ENCODE measurements at places on chromosomes 16 and 17.

DNA sequence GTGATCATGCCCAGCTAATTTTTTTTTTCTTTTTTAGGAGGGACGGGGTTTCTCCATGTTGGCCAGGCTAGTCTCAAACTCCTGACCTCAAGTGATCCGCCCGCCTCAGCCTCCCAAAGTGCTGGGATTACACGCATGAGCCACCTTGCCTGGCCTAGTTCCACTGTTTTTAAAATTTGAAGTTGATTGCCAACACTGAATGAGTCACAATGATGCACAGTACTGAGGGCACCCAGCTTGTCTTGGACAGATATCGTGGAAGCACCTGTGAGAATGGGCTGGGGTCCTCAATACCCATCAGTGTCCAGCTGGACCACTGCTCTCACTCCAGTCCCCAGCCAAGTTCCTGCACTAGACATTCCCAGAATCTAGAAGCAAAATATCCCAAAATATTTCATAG is 2.5 kb downstream of the KNOP1 start:
- DNase-seq, result no peak

DNA sequence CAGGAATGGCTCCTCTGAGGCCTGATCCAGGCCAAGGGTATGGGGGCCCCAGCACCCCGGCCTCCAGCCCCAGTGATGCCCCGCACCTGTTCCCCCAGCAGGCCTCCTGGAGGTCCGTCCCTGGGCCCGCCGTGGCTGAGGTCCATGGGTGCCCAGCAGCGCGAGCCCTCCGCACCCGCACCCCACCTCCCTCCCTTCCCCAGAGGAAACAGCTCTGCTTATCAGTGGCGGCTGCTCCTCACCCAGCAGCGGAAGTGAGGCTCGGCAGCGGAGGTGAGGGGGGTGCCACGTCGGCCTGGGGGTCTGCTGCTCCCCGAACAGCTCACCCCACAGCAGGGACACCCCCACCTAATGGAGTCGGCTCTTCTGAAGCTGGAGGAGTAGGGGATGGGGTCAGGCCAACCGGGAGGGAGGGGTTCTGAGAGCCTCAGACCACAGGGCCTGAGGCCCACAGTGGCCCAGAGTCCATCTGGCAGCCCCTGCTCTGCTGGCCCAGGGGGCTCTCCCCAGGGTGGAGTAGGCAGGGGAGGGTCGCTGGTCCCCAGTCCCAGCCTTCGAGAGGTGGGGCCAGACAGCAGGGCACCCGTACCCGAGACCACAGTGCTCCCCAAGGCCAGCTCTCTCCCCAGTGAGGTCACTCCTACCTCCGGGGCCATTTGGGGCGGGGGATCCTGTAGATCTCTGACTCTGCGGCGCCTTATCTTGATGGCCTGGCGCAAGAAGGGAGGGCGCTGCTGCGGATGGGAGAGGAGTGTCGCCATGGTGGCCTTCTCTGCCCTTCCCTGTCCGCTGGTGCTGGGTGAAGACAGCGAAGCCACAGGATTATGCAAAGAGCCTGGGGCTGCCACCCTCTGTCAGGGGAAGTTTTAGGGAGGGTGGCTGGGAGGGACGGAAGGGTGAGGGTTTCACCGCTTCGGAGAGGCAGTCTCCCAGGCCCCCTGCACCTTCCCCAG is at the start of gene UNC13D:
Gene UNC13D, minus strand, starts transcription at position 828 of the 953 bp plus-strand sequence. Its CDS starts 67 bp downstream, at position 761.
- peak; percentile 78 for DNase-seq

DNA sequence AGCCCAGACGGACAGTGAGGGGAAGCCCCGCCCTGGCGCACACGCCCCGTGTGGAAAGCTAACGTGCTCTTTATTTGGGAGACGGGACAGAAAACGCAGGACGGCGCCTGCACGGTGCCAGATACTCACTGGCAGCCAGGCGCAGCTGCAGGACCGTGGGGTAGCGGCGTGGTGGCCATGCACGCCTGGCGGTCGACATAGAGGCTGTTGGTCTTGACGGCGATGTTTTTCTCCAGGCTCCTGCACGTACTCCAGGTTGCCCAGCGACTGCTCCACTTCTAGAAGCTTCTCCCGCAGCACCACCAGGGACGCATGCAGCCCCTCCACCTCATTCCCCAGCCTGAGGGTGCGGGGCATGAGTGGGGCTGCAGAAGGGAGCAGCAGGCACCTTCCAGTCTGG is 5.1 kb upstream of the C1QTNF8 start:
- no peak for DNase-seq

GRCh38 chr16:66849549-66849948 is 5.3 kb downstream of the CA7 start:
- DNase-seq, result no peak

DNA sequence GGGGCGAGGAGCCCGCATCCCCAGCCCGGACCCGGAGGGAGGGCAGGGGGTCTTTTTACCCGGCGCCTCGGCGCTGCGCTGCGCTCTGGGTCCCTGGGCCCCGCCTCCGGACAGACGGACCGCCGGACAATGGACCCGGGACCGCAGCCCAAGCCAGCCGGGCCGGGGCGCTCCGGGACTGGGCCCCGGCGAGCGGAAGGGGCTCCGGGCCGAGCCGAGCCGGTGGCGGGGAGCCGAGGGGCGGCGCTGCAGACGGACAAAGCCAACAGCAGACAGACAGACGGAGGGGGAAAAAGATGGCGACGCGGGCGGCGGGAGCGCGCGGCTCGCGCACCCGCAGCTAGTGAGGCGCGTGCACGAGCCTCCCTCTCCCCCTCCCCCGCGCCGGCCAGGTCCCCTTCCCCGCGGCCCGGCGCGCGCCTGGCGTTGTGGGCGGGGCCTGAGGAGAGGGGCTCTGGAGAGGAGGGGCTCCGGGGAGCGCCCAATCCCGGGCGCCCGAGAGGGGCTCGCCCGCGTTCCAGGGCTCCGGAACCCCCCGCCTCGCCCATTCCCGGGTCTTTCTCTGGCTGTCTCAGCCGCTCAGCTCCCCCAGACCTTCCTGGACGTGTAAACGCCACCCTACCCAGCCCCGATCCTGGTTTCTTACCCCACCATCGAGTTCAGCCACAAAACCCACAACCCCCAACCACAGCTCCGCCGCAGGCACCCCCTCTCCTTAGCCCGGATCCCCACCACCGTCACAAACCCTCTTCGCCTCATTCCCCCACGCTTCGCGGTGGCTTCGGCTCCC is at the start of gene ZNF821:
Gene ZNF821, minus strand, starts transcription at position 334 of the 790 bp plus-strand sequence. CDS start 4,236 bp downstream, outside the sequence.
- DNase-seq, result peak; percentile 86

GRCh38 chr17:49191917-49192741 is 18.2 kb downstream of the GNGT2 start:
- peak; percentile 98 for DNase-seq

DNA sequence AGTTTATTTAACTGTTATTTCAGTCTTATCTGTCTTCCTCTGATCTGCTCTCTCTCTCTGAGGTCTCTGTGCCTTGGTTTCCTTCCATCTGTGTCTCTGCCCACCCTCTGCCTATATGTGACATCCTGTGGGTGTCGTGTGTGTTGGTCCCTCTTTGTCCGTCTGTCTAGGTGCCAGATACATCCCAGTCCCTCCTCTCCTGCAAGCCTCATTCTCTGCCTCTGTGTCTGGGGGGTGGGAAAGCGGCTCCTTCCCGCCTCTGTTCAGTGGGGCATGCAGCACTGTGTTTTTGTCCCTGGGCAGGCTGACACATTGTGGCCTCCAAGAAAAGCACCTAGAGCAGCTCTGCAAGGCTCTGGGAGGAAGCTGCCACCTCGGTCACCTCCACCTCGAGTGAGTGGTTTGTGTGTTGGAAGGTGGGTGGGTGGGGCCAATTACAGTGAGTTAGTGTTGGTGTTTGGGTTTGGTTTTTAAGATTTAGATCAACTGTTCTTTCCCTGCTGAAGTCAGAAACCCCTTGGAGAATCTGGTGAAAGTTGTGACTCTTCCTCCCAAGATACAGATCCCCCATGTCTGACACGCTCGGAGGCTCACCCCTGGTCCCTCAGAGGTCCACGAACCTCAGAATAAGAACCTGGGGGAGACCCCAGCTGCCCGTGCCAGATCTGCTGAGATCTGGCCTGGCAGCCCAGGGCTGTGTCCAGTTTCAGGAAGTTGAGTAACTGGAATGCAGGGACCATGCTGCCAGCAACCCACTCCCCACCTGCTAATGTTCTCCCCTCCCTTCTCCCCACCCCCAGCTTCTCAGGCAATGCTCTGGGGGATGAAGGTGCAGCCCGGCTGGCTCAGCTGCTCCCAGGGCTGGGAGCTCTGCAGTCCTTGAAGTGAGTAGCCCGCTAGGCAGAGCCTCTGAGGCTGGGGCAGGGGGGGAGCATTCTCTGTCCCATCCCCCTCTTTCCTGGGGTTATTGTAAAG is 50.9 kb upstream of the CPNE2 start:
- DNase-seq, result peak; percentile 91

- DNase-seq, result peak; percentile 52
Observed at GRCh38 chr16:30896261-30896888, at the start of gene CTF1. CTF1 (plus strand) TSS chr16:30896614; CDS start chr16:30896644, 30 bp downstream.

DNA sequence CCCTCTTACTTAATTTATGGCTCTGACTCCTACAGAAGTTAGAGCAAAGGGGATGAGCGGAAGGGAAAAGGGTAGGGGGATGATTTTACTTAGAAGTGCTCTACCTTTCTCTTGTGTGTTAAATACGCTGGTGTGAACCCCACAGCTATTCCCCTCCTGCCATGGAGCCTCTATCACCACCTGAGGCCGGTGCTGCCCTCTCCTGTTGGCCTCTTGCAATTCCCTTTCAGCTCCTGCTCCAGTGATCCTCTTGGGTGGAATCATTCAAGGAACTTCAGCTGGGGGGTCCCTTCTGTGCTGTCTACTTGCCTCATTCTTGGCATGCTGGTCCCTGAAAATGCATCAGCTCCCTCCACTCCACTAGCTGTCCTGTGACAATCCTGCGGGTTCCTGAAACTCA is 41.8 kb upstream of the CDH8 start:
- no peak for DNase-seq

GRCh38 chr16:84643180-84643583 is 5.1 kb upstream of the KLHL36 start:
- no peak for DNase-seq

GRCh38 chr16:82439678-82440293 is 187.0 kb upstream of the CDH13 start:
- no peak for DNase-seq

- DNase-seq, result no peak
Observed at GRCh38 chr17:48995974-48996721, 1.0 kb upstream of the IGF2BP1 start.

Measured in stimulated activated effector memory CD8-positive, alpha-beta T cell treated with anti-CD3 and anti-CD28 coated beads, Interleukin-12 subunit alpha, Interleukin-12 subunit beta, amount 100 ng/mL, for 72 hours (primary cell).